Activated T-cell treated with anti-CD3 and anti-CD28 coated beads, Interleukin-2, amount 50 U/mL, for 1 hour (primary cell): ENCODE measurements at places on chromosomes 3 and 15.

- DNase-seq, result no peak
These were observed 80.2 kb downstream of the CBLB start for GRCh38 chr3:105788593-105788992.

- DNase-seq, result no peak
These were observed 10.6 kb downstream of the LRIG1 start for GRCh38 chr3:66490214-66490613.

- no peak for DNase-seq
These were observed 4.3 kb downstream of the RIOX2 start for GRCh38 chr3:97967966-97968365.

GRCh38 chr3:184371570-184372018 is 6.4 kb downstream of the THPO start:
- DNase-seq, result peak; percentile 63

- no peak for DNase-seq
These were observed 92.1 kb downstream of the DTWD1 start for GRCh38 chr15:49712846-49713450.

GRCh38 chr15:32718227-32718820 is 520 bp downstream of the GREM1 start:
- DNase-seq, result no peak

DNA sequence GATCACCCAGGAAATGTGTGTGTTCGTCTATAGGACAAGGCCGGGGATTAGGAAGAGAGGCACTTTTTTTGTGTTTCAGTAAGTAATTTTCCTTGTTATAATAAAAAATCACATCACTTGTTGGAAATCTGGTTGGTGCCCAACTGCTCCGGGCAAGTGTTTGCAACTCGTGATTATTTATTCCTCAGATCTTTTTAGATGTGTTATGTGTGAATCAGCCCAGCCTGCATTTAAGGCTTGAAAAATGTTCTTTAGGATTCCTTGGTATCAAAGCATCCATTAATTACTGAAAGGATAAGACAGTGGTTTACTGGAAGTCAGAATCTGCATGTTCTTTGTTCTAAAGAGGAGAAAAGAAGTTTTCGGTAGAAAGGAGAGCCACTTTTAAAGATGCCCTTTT is 345.6 kb downstream of the FEZF2 start:
- DNase-seq, result no peak

DNA sequence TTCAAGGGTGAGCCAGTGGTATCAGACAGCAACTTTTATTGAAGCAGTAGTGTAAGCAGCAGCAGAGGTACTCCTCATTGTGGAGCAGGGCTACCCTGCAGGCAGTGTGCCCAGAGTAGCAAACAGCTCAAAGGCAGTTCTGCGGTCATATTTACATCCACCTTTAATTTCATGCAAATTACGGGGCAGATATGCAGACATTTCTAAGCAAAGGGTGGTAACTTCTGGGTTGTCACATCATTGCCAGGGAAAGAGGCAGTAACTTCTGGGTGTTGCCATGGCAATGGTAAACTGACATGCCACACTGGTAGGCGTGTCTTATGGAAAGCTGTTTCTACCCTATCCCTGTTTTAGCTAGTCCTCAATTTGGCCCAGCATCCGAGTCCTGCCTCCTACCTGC is 46.5 kb upstream of the CLDN18 start:
- no peak for DNase-seq

DNA sequence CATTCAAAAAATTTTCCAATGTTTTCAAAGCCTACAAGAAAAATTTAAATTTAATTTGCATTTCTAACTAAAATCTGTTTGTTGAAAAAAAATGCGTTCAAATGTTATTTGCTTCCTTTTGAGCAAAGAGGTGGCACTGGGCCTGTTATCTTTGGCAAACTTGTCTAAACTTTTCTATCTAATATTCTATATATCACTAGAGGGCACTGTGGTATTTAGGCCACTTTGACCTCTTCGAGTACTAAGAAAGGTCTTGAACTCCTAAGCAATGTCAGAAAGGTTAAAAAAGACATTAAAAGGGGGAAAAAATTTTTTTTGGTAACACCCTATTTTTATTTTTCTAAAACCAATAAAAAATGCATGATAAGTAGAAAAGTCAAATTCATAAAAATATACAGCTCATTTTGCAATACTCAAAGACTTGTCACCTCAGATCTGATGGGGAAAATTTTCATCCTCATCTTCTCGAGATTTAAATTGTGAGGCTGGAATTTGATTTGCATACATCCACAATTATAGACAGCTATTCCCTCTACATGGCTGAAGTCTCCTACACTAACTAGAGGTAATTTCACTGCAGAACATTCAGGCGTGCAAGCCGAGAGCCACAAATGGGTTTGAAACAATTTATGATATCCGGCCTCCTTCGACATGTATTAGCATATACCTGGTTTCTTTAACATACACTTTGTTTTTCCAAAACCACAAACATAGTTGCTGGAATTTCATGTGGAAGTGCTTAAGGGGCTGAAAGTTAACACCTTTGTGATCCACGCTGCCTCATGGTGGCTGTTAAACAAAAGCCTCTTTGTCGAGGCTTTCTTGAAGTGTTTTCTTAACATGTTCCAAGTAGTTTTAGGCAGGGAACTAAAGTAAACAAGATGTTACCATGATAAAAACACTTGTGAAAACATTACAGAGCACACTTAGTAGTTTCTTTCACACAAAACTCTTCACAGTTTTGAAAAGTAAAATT is 576.4 kb downstream of the FOXP1 start:
- no peak for DNase-seq

DNA sequence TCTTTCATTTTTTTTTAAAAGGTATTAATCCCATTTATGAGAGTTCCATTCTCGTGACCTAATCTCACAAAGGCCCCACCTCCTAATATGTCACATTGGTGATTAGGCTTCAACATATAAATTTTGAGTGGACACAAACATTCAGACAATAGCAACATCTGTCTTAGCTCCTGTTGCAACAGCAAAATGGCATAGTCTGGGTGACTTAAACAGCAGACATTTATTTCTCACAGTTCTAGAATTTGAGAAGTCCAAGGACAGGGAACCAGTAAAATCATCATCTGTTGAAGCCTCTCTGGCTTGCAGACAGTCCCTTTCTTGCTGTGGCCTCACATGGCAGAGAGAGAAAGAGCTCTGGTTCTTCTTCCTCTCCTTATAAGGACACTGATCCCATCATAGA is 3.2 kb upstream of the PLSCR2 start:
- no peak for DNase-seq

DNA sequence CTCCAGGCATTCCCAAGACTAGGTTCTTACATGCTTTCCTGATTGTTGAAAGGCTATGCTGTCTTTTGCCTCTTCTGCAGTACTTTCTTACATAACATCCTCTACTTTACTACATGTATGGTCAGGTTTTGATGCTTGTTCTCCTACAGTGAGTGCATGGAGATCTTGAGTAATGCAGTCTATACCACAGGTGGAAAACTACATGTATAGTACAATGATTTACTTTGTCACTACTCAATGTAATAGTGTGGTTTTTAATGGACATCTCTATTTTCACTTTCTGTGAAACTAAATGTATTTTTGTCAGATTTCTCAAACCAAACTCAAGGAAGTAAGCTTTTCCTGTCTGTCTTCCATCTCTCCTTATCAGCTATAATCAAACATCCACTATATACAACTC is 657.0 kb downstream of the TUSC7 start:
- DNase-seq, result no peak

- no peak for DNase-seq
These were observed 594.7 kb downstream of the DIPK2A start for GRCh38 chr3:144566320-144566719.

DNA sequence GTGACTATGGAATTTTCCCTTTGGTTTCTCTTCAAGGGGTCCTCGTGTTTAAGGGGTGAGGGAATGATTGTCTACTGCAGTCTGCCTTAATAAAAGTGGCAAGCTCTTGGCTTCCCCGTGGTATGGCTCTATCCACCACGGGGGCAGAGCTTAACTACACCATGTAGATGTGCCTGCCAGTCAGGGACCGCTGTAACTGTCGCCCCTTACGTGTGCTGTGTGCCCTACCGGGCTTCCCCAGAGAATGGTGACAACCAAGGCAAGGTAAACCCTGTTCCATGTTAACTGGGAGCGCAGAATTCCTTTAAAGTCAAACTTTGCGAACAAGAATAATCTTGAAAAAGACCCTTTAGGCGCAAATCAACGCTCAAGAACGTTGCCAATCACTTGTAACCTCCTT is 966 bp upstream of the C3orf80 start:
- DNase-seq, result no peak

DNA sequence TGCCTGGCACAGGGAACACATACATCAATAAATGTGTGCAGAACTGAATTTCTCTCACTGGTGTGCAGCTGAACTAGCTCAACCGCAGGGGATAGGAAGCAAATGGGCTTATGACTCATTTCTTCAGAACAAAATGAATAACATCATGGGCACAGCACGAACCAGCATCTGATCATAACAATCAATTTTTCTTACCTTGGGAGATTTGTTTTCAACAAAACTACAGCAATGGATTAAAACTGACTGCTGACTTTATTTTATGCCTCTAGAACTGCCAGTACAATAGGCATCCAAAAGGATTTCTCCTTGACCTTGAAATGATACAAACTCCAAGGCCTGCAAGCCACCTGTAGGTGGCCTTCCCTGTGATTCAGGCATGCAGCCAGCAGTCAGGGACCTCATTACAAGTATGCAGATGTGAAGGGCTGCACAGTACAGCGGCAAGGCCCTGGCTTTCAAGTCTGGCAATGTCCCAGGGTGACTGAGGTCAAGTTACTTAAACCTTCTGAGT is 26.1 kb downstream of the TAMM41 start:
- no peak for DNase-seq

- DNase-seq, result no peak
These were observed 102.9 kb downstream of the CHST2 start for GRCh38 chr3:143222505-143222904.

DNA sequence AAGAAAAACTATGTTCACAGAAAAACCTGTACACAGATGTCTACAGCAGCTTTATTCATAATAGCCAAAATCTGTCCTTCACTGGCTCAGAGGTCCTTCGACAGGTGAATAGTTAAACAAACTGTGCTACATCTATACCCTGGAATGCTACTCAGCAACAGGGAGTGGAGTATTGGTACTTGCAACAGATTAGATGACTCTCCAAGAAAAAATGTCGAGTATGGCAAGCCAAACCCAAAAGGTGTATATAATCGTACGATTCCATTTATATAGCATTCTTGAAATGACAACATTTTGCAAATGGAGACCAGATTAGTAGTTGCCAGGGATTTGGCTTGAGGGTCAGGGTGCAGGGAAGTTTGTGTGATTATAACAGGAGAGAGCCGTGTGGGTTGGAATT is 22.4 kb upstream of the RGMA start:
- no peak for DNase-seq

DNA sequence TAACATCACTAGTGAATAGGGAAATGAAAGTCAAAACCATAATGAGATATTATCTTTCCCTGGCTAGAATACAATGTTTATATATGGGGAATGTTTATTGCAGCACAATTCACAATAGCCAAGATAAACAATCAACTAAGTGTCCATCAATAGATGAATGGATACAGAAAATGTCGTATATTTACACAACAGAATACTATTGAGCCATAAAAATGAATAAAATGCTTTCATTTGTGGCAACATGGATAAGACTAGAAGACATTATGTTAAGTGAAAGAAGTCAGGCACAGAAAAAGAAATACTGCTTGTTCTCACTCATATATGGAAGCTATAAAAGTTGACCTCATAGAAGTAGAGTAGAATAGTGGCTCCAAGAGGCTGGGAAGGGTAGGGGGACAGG is 65.2 kb downstream of the SLC9C1 start:
- DNase-seq, result no peak

DNA sequence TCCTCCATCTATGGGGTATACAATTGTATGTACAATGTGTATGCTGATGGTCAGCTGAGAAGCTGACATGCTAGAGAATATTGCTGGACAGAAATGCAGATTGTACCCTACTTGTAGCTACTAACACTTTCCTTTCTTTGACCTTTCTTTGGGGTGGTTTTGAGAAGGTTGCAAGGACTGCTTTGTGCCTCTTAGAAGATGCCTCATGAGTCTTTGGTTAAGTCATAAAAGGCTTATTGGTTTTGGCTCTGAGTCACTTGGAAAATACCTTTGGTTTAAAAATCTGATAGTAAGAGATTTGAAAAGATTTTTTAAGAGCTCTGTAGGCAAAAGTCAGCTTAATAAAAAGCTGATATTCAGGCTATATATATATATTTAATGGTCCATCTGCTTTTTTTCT is 71.5 kb downstream of the ZMAT3 start:
- DNase-seq, result no peak

DNA sequence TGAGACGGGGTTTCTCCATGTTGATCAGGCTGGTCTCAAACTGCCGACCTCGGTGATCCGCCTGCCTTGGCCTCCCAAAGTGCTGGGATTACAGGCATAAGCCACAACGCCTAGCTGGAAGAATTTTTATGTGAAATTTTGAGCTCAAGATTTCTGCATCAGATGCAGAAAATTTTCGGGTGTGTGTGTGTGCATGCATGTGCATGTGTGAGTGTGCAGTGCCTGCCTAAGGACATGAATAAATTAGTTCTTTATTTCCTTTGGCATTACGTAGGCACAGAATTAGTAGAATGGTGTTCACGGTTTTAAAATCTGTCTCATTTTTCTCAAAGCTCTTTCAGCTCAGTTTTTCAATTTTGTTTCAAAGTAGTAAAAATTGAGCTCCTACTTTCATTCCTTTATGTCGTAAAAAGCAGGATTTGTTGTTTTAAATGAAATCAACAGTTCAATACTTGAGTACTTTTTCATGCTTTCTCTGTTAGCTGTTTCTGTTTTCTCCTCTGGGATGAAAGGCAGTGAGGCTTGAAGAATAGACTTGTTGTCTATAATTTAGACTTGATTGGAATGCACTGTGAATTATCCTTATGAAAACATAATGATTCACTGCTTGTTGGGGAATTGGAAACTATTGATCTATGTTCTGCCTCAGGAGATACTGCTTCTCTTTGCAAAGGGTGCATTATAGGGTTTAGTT is 23.3 kb upstream of the RAB11A start:
- no peak for DNase-seq

DNA sequence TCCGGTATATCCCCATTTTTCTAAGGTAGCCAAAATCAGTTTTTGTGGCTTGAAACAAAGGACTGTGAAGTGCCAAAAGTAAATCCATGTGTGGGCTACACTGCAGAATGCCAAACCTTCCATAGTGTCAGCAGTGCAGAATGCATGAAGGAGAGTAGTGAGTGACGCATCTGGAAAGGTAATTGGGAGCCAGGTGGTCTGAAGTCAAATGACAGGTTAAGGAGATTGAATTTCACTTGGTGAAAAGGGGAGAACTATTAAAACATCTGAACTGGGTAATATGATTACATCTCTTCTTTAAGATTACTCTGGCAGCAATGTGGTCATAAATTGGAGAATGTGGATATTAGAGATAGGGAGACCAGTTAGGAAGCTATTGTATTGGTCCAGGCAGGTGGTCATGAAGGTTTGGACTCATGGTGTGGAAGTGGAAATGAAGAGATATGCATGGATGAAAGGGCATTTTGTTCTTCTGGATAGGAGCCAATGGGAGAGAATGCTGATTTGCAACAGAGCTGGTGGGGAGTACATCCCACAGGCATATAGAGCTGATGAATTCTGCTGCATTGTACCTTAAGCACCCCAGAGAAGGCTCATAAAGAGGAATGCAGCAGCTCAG is 118.2 kb downstream of the ECT2 start:
- no peak for DNase-seq

- no peak for DNase-seq
These were observed 101.7 kb downstream of the ADCY5 start for GRCh38 chr3:123347205-123347604.
